Hair follicular keratinocyte (primary cell): ENCODE measurements at places on chromosomes 6 and 20. TPM values are rescaled to one million over a fixed set of nuclear protein-coding genes. Genes with fewer than 3 reads are reported as not detected.

The HRH3 gene
- not detected in 2 replicates for total RNA-seq

The ETV7 gene
- 0.11 and 0.47 TPM in 2 replicates for total RNA-seq

The TGM3 gene
- total RNA-seq, result not detected in 2 replicates

The PSORS1C1 gene
- total RNA-seq, result 2.4 and 3.5 TPM in 2 replicates

The CYP39A1 gene
- total RNA-seq, result 1.8 and 5.7 TPM in 2 replicates

The SRSF3 gene
- 228 and 470 TPM in 2 replicates for total RNA-seq

The SRSF12 gene
- total RNA-seq, result 0.19 and 1.1 TPM in 2 replicates
